ENCODE measurements at places on chromosomes 12 and 14.

GRCh38 chr12:8644345-8645248 lies 18.0 kb downstream of the MFAP5 start:
- H3K36me3 ChIP-seq: no peaks in the 10 kb centered on the region
- no peak overlapping the region for H3K4me3 ChIP-seq
- H3K27ac ChIP-seq: no peak overlapping the region
- no peaks in the 10 kb centered on the region for H3K27me3 ChIP-seq

DNA sequence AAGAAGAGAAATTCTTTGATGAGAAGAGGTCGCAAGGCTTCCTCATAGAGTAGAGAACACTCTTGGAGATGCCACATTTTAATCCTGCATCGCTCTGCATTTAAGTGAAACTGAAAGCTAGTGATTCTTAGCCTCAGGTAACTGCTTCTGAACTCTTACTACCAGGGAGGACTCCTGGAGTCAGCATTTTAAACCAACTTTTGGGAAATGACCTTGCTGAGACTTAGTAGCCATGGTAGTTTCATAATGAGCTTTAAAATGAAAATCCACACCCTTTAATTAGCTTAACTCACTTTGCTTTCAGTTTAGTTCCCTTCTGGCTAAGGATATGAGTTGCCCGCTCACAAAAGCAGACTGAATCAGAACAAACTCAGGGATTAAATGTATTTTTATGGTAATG lies 80.3 kb downstream of the SYNE2 start:
- H3K36me3 ChIP-seq: no peaks in the 10 kb centered on the region
- no peak overlapping the region for H3K27ac ChIP-seq
- H3K4me3 ChIP-seq: no peak overlapping the region

DNA sequence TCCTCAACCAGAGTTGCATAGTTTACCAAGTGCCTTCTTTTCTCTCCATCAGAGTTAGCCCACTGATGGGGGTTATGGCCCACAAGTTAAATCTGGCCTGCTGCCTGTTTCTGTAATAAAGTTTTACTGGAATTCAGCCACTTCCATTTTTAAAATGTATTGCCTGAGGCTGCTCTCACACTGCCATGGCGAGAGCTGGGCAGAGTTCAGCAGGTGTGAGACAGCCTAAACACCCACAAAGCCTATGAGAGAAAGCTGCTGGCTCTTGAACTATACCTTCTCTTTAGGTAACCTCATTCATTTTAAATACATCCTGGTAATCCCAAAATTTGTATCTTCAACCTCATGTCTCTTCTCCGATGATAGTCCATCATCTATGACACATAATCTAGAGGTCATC lies 86.1 kb downstream of the BCL2L14 start:
- H3K4me1 ChIP-seq: peaks cover 6% of the 10 kb centered on the region
- H3K27ac ChIP-seq: no peak overlapping the region
- no peak overlapping the region for H3K4me3 ChIP-seq
- no peaks in the 10 kb centered on the region for H3K27me3 ChIP-seq
- no peak for DNase-seq

DNA sequence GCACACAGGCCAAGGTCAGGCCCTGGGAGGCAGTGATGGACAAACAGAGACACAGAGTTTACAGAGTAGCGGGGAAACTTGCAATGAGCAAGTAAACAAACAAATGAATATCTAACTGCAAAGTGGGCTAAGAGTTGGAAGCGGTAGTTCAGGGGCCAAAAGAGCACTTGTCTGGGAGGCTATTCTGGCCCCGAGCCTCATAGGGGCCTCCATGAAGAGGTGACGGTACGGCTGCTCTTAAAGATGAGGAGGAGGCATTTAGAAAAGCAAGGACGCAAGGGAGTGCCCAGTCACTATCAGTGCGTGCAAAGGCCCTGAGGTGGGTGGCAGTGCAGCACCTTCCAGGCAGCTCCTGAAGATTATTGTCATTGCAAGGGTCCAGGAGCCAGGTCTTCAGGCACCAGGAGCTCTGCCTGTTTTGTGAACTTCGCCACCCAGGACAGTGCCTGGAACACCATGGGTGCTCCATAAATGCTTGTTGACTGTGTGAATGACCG lies 4.4 kb upstream of the TMEM119 start:
- no peaks in the 10 kb centered on the region for H3K4me1 ChIP-seq
- H3K27me3 ChIP-seq: no peaks in the 10 kb centered on the region
- H3K27ac ChIP-seq: no peak overlapping the region
- H3K36me3 ChIP-seq: no peaks in the 10 kb centered on the region
- no peak for DNase-seq
